Fibroblast of villous mesenchyme (primary cell): ENCODE measurements at places on chromosomes 3 and 15.
A peak's percentile ranks its signal among the peaks of the same experiment; 100 is the strongest.

DNA sequence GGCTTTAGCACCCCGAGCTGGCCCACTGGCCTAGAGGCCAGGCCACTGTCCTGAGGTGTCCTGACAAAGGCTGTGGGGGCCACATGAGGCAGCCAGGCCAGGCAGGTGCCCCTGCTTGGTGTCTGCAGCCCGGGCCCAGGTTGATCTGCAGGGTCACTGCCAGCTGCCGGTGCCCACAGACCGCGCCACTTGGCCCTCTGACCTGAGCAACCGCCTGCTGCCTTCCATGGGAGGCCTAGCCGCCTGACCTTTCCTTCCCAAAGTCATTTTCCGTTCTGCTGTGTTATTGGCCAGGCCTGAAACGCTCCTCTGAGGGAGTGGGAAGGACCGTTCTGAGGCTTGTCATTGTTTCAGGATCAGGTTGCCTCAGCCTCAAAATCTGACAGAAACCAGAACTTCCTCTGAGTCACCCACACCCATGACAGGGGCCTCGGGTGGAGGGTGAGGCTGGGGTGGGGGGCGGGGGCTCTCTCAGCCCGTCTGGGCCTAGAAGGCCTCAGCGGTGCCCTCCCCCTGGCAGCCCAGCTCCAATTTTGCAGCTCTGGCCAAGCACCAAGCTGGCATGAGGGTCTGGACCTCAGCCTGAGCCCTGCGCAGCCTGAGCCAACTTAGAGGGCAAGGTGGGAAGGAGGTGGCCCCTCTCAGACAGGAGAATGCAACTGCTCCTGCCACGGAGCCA, 140.7 kb upstream of the MEF2A start:
- peak; percentile 97 for DNase-seq

DNA sequence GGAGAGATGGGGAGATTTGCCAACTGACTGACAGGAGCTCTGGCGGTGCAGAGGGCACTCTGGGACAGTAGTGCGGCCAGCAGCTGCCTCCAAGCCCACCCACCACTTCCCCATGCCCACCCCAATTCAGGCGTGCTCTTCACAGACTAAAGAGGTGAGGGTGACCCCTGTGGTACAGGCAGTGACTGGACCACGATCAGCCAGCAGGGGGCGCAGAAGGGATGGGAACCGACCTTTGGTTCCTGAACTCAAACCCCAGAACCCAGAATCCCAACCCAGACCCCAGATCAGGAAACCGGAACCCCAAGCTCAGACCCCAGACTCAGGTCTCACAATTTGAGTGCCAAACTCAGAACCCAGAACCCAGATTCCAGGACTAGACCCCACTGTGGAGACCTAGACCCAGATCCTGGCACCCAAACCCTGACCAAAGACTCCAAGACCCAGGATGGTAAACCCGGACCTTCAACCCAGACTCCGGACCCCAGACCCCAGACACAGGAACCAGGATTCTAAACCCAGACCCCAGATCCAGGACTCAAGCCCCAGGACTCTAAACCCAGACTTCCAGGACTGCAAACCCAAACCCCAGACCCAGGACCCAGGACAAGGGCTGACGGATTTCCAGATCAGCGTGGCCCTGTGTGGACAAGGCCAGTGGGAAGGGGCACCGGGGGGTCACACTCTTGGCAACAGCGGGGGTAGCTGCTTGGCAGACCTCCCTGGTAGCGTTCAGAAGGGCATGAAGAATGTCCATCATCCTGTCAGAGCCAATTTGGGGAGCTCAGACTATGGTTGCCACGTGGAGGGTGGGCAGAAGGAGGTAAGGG, 3.7 kb upstream of the MYL3 start:
- peak; percentile 47 for DNase-seq

DNA sequence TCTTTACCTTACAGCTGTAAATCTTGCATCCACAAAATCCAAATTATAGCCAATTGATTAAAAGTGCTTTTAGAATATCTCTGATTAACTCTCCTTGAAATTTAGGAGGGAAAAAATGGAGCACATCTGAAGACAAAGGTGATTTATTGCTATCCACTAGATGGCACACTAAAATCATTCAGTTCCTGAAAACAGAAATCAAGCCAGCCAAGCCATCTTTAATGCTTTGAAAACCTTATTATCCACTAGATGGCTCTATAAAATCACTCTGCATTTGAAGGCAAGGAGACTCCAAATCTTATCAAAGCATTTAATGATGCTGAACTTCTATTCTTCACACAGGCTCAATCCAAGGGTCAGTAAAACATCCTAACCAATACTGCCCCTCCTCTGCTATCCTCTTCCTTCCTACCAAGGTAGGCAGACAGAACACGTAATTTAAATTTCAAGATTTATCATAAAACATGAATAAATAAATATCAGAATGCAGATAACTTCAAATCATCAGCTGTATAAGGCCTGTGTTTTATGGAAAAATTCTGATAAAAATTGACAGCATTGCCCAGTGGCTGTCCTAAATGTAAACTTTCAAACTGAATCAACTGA, 48.4 kb downstream of the GOLIM4 start:
- DNase-seq: peak; percentile 84

GRCh38 chr3:153029350-153029749, 132.7 kb upstream of the RAP2B start:
- DNase-seq: peak; percentile 36

GRCh38 chr3:106631373-106632108, 745.7 kb upstream of the CCDC54 start:
- DNase-seq: no peak

GRCh38 chr3:193016437-193016901, 98.8 kb upstream of the MB21D2 start:
- no peak for DNase-seq
